ENCODE measurements at places on chromosomes 6 and 20.

- DNase-seq: no peak
Measured at GRCh38 chr6:169864148-169865020, 113.0 kb downstream of the ERMARD start.

DNA sequence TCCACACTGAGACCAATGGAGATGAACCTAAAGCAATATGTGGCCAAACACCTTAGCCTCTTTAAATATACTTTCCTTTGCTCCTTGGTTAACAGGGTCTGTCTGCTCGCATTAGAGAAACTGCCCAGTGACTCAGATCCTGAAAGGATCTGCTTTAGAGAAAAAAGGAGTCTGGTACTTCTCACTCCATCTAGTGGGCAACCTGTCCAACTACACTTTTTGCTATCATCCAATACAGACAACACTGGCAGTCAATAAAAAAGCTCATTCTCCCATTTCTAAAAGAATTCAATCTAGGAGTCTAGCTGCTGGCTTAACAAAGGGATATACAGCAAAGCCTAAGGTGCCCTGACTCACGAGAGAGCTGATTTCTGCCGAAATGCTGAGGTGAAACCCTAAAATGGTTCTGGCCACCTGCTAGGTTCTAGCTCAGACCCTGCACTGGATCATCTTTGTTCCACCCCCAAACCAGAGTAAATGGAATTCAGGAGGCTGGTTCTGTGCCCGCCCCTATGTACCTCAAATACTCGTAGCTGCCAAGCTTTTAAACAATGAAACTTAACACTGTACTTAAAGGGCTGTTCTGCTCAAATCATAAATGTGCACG is 11.5 kb downstream of the GNL1 start:
- DNase-seq: peak; percentile 76

- no peak for DNase-seq
Measured at GRCh38 chr6:14240411-14241166, 123.0 kb downstream of the CD83 start.

DNA sequence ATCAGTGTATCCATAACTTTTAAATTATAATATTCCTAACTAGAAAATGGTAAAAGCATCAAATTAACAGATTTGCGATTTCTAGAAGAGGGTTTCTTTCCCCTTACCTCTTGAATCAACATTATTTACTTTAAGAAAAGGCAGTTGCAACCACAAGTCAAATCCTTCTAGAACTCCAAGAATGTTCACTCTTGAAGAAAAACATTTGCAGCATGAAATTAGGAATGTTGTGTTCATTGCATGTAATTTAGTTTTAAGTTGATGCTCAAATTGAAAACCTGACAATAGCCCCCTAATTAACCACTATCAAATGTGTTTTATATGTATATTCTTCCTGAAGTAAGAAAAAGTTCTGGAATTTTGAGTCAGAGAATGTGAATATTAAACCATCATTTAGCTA is 2.3 kb upstream of the REV3L start:
- DNase-seq: no peak

GRCh38 chr6:131377112-131377705 is 195.8 kb upstream of the ARG1 start:
- DNase-seq: no peak

DNA sequence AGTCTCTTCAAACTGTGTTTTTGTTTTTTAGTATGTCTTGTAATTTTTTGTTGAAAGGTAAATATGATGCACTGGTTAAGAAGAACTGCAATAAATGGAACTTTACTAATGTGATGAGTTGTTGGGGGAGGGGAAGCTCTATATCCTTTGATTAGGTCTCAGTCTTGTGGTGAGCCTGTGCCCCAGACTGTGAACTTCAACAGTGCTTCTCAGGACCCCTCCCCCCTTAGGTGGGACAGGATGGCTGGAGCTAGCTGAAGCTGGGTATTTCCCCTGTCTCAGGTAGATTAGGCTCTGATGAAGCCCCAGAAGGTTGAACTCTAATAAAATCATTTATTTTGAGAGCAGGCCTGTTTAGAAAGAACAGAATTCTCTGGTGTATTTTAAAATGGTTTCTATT is 31.4 kb upstream of the TASP1 start:
- no peak for DNase-seq

DNA sequence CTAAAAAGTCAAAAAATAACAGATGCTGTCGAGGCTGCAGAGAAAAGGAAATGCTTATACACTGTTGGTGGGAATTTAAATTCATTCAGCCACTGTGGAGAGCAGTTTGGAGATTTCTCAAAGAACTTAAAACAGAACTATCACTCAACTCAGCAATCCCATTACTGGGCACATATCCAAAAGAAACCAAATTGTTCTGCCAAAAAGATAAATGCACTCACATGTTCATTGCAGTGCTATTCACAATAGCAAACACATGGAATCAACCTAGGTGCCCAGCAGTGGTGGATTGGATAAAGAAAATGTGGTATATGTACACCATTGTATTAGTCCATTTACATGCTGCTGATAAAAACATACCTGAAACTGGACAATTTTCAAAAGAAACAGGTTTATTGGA is 116.0 kb upstream of the VGLL2 start:
- no peak for DNase-seq

- no peak for DNase-seq
Measured at GRCh38 chr20:47165376-47165865, 191.1 kb downstream of the ZMYND8 start.

DNA sequence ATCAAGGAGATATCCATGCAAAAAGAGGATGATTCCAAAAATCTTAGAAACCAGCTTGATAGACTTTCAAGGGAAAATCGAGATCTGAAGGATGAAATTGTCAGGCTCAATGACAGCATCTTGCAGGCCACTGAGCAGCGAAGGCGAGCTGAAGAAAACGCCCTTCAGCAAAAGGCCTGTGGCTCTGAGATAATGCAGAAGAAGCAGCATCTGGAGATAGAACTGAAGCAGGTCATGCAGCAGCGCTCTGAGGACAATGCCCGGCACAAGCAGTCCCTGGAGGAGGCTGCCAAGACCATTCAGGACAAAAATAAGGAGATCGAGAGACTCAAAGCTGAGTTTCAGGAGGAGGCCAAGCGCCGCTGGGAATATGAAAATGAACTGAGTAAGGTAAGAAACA is 10.1 kb upstream of the SNRNP48 start:
- DNase-seq: no peak

GRCh38 chr6:33116841-33117711 is 41.3 kb downstream of the HLA-DPB1 start:
- peak; percentile 7 for DNase-seq

GRCh38 chr20:47612670-47613069 is 111.0 kb downstream of the NCOA3 start:
- no peak for DNase-seq

DNA sequence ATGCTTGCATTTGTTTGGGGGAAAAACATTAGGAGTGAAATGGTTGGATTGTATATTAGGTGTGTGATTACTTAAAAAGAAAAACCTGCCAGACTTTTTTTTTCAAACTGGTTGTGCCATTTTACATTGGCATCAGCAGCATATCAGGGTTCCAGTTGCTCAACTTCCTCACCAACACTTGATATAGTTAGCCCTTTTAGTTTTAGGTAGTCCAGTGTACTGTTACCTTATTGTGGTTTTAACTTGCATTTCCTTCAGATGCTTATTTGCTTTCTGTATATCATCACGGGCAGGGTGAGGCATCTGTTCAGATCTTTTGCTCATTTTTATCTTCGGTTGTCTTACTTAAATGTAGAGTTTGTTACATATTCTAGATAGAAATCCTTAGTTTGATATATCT is 5.2 kb downstream of the XRN2 start:
- DNase-seq: no peak

DNA sequence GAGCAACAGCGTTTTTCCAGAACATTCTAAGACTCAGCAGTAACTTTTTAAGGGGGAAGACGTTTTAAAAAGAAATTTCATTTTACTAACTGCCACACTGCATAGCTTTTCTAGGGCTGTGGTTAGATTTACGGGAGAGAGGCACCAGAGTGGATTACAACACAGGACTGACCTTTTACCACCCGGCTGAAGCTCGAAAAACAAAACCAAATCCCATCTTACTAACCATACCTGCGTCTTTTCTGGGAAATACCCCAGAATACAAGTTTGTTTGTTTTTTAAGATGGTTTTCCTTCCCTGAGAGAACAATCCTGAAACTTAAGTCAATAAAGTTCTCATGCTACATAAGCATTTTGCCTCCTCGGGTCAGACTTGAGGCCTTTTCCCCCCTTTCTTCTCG is 209.3 kb upstream of the SOX4 start:
- DNase-seq: no peak

DNA sequence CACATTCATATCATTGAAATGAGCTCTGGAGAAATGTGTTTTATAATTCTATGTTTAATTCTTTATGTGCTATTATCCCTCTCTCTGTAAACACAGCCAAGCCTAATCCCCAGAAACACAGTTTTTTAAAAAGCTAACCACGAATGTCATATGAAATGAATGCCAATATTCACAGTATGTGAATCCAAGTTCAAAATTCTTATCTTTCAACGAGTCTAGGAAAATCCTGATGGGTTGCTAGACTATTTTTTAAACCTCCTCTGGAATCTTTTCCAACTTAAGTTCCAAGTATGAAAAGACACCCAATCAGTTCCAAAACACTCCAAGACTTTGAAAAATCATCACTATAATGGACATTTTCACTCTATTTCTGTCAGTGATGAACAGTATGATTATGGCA is 689.3 kb downstream of the HACE1 start:
- DNase-seq: no peak
